ENCODE measurements at places on chromosomes 3 and 15. TPM values are rescaled to one million over a fixed set of nuclear protein-coding genes. Genes with fewer than 3 reads are reported as not detected.

The LSAMP gene
- 5.3 TPM for total RNA-seq

The TP63 gene
- 7.2 TPM for total RNA-seq

The VPS13C gene
- total RNA-seq, result 124 TPM

The PLA2G4D gene
- not detected for total RNA-seq

The ITGB5 gene
- total RNA-seq, result 138 TPM

DNA sequence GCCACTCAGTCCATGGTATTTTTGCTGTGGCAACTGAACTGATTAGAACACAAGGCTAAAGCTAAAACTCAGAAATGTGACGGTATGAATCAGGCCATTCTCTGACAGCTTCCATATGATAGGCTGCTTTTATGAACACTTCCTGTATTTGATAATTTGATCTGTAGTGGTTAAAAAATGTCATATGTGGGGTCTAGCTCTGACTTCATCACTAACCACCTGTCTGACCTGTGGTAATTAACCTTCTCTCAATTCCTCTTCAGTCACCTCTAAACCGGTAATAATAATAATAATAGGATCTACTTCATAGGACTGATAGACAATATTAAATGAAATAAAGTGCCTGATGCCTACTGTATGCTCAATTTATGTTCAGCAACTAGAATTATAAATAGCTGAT, 223.2 kb downstream of the MBNL1 start:
- no peak for DNase-seq

DNA sequence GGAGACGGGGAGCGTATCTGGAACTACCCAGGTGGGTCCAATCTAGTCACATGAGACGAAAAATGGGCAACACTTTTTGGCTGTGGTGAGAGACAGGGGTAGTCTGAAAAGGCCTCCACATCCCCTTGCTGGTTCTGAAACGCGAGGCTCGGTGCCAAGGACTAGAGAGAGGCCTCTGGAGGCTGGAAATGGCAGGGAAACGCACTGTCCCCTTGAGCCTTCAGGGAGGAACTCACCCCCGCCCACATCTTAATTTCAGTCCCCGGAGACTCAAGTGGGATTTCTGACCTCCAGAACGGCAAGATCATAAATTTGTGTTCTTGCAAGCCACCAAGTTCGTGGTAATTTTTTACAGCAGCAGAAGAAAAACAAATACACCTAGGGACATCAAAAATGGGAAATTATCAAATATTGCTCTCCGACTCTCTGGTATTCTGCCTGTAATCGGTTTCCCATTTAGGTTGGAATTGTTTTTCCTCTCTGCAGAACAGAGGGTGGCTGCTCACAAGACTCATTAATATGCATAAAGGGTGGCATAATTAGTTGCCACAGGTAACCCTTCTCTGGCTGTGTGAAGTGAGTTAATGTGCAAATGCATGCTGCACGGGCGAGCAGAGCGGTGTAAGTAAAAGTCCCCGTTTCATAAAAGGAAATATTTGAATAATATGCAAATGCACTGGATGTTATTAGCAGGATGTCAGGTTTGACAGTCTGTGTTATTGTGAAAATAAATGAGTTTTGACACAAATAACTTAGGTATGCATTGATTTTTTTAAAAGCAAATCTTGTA, 185.7 kb downstream of the ARRDC4 start:
- DNase-seq, result no peak

DNA sequence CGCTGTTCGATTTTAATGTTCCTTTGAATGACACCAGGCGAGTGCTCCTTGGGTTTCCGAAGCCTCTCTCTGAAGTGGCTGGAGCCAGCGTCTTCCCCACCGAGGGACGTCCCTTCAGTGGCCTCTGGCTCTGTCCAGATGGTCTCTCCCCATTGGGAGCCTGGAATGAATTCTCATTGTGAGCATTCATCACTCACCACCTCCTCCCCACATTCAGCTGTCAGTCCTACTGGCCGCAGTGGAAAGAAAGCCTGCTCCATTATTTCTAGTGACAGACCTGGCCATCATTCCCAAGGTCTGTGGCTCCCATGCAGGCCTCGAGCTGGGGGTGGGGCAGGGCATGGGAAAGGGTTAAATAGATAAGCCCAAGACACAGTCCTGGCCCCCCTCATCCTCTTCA, 35.2 kb downstream of the ZNF710 start:
- DNase-seq, result peak; percentile 19

DNA sequence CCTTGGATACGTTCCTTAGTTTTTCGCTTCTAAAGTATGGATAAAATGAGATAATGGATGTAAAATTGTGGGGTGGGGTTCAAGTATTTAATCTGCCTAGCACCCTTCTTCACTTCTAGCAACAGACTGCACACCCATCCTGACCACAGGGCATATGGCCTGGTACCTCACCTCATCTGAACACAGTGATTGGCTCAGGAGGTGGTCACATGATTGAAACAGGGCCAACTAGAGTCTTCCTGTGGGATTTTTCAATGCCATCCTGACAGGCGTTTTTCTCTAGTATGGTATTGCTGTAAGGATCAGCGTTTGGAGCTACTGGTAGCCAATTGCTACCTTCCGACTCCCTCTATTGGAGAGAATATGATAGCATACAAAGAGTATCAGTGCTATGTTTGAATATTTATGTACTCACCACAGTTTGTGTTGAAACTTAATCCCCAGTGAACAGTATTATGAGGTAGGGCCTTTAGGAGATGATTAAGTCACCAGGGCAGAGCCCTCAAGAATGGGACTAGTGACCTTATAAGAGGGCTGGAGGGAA, 172.2 kb downstream of the PPM1L start:
- no peak for DNase-seq

- DNase-seq, result no peak
Observed at GRCh38 chr3:32758375-32758753, 59.4 kb upstream of the TRIM71 start.

- no peak for DNase-seq
Observed at GRCh38 chr15:98611808-98612207, 36.5 kb upstream of the IGF1R start.

DNA sequence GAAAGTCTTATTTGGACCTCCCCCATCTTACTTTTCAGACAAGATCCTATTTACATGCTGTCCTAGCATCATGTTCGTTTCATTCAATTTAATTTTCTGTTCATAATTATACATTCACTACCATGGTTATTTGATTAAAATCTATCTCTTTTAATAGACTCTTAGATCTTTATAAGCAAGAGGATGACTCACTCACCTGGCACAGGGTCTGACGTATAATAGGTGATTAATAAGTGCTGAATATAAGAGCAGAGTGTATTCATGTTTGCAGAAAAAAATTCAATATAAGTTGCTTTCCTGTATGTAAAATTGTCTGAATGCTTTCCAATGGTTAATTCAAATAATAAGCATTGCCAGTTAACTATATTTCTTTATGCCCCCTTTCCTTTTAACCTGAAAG, 165.5 kb upstream of the CBLB start:
- DNase-seq, result no peak

DNA sequence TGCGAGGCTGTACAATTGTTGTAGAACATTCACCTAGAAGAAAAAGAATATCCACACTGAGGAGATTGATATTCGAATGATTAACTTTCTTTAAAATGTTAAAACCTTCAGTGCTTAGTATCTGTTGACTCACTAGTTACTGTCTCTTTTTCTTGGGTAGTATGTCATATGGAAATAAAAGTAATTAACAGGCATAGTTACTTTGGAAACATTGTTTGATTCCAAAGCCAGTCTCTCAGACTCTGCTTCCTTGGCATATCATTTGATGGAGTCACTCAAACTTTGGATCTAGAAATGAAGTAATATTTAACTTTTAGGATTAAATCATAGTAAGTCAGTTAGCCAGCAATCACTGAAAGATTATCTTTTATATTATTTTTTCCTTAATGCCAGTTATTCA, 63.4 kb downstream of the MAP2K5 start:
- DNase-seq, result no peak

DNA sequence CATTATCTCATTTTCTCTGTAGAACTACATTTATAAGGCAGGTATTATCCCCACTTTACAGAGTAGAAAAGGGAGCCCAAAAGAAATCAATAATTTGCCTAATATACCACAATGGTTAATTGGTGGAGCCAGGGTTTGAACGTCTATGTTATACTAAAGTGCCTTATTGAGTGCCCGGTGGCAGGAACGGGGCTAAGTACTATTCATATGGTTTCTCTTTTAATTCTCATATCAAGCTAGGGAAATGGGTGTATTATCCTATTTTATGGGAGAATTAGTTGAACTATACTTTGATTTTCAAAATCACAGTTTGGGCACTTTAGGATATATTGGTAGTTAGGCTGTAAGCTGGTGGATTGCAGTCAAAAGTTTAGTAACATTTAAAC, 1.5 kb downstream of the CEP97 start:
- DNase-seq, result no peak

DNA sequence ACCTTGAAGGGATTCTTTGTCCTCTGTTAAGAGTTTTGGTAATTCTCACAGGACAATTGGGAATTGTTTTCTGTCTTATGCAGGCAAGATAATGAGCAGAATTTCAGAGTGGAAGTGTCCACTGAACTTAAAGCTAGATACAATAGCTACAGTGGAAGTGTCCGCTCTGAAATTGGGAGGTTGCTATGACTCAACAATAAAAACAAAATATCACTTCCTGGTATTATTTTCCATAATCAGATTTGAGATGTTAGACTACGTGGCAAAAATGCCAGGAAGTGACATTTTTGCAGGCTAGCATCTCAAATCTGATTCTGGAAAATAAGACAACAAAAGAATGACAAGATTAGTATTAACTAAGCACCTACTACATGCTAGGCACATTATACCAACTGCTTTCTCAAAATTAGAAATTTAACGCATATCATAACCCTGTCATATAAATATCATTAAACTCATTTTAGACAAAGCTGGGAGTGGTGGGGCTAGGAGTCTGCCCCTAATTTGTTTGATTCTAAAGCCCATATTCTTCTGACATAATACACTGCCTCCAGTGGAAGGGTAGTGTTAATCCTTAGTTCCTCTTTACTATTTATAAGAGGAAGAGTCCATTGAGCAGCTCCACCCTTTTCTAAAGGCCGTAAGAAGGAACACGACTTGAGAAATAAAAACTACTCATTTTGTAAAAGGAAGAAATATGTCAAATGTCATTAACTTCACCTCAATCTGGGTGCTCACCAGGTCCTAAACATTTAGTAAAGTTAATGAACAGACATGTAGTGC, 266.9 kb upstream of the STT3B start:
- no peak for DNase-seq

- no peak for DNase-seq
Observed at GRCh38 chr3:168117853-168118313, 22.2 kb upstream of the GOLIM4 start.
